ENCODE measurements at places on chromosomes 1 and 21.

- DNase-seq: no peak
Measured at GRCh38 chr21:17460094-17460493, 52.7 kb upstream of the CXADR start.

DNA sequence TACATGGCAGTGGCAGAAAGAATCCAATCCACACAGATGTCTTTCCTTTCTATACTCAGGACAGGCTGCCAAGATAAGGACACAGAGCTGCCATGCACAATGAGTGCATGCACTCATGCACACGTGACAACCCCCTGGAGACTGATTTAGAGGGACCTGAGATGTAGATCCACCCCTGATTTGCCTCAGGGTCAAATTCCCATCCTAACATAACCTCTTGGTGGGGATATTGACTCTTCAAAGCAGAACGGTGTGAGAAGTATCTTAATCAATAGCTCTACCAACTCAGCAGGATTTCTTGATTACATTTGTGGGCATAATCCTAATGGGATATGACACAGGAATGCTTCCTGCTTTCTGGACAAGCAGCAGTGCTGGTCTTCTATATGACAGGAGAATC, 125.2 kb upstream of the DSCAM start:
- no peak for DNase-seq

- peak; percentile 61 for DNase-seq
Measured at GRCh38 chr1:5975133-5975880, 16.9 kb downstream of the NPHP4 start.

DNA sequence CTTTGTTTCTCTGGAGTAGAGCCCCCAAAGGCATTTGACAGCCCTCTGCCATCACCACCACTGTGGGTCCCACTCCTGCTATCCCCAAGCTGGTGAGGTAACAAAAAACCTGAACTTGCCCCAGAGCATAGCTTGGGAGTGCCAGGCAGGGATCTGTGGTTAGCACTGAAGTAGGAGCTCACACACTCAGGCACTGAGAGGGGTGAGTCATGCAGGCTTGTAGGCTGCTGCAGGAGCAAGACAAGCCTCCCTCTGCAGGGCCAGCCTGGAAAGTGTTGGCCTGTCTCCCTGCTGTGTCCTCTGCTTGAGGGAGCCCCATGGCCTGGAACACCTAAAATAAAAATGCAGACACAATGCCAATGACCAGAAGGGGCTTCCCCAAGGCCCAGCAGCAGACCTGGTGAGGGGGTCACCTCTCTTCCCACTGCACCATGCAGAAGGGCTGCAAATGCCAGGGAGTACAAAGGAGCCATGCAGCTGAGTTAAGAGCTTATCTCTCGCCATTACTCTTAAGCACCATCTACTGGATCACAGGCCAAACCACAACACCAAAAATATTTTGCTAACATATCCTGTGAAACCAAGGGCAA, 108.9 kb upstream of the POGK start:
- no peak for DNase-seq

GRCh38 chr1:202306535-202307345, 35.0 kb downstream of the UBE2T start:
- DNase-seq: no peak

DNA sequence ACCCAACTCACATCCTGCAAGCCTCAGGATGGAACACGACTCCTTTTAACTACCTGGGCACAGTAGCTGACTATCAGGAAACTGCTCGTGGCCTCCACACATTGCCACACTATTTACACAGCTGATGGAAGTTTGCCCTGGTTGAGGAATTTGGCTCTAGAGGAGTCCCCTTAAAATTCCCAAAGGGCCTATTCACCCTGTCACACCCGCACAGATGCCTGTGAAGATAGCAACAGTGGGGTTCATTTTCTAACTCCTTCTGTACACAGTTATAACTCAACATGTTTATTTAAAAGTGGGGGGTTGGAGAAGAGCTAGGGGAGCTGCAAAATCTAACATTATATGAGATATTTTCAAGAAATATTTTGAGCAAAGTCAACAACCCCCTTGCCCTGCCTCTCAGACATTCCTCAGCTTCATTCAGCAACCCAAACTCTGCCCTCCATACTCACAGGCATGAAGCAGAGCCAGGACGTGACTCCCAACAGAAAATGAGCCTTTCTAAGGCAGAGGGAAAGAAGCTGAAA, 35.8 kb upstream of the CCN1 start:
- peak; percentile 80 for DNase-seq

- DNase-seq: no peak
Measured at GRCh38 chr1:221989741-221990140, 247.9 kb upstream of the DUSP10 start.

- no peak for DNase-seq
Measured at GRCh38 chr1:200369706-200370105, 40.1 kb downstream of the ZNF281 start.

DNA sequence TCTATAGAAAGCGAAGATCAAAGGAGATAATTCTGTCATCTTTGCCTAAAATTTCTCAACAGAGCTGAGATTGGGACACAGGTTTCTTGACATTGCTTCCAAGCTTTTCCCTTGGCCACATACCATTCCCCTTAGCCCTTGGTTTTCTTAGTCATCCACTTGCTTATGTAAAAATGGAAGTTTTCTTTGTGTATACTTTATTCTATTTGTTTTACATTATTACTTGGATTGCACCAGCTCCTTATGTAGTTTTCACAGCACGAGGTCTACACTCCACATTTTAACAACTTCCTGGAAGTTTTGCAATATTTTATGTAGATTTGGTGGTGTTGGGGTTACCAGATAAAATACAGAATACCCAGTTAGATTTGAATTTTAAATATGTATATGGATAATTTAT, 129.8 kb downstream of the PLA2G4A start:
- peak; percentile 48 for DNase-seq

GRCh38 chr1:198606020-198606438, 32.8 kb upstream of the PTPRC start:
- peak; percentile 54 for DNase-seq

DNA sequence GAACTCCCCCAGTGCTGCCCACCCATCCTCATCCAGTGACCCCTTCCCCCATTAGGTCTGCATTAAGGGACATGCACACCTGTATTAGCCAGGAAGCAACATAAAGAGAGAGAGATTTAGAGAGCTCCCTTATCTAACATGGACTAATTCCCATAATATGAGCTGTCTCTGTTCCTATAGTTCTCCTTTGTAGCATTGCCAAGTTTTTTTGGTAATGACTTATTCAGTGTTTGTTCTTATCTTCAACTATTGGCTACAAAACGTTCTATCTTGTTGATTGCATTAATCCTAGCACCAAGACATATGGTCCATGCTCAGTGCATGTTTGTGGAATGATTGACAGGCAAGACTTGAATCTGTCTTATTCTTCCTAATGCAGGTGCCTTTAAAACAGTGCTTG, 264.0 kb downstream of the ADGRL2 start:
- no peak for DNase-seq

DNA sequence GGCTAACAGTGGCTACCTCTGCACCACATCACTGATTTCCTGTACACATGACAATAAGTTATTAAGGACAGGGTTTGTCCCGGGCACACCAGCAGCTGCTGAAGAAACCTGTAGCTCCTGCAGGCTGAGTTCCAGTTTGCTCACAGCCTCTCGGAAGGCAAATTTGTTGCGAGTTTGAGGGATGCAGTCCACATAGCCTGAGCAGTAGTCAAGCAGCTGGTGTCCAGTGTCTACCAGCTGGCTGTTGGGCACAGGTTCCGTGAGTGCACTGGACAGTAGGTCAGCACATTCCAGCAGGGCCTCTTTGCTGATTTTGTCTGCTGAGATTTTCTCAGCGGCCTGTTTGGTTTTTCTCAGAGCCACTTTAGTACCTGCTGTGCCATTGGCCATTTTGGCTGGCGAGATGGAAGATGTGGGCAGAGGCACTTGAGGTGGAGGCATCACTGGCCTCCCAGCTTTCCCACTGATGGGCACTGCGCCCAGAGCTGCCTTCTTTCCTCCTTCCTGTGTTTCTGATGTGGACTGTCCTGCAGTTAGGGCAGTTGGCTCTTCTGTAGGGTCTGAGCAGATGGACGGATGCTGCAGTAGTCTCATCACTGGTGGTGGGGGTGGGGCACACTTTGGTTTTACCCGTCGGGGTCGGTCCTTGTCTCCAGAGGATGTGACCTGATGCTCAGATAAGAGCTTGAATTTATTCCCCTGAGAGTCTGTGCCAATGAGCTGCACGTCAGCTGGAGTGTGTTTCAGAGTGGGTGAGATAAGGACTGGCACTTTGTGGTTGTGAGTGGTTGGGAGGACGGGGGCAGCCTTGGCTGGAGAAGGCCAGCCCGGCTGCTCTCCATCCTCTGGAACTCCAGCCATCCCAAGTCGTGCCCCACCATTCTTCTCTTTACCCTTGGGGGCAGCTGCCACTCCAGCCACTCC, 26.1 kb downstream of the TOR3A start:
- DNase-seq: no peak

DNA sequence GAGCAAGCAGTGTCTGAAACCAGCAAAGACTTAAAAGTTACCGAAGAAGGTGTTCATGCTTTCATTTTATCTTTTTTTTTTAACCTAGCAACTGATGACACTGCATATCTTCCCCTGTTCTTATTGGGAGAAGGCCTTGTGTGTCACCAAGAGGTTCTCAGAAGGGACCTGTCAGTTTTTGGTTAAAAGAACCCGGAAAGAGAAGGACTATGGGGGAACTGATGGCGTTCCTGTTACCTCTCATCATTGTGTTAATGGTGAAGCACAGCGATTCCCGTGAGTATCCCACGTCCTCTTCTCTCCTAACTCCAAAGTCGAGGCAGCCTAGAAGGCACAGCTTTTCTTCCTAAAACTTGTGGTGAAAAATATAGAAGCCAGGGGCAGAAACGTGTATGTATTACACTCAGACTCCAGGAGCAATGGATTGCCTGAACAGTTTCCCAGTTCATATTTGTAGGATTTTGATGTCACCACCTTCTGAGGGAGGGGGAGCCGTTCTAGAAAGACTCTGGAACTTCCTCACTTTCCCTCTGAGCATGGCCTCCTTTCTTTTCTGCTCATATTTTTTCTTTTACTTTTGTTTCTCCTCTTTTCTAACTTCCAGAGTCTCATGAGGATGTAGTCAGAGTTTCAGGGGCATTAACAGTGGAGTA, at the start of gene MR1:
TSS of gene MR1 (plus strand) at position 185 of the 653 bp plus-strand sequence. CDS start at position 210, 25 bp downstream.
- peak; percentile 87 for DNase-seq

DNA sequence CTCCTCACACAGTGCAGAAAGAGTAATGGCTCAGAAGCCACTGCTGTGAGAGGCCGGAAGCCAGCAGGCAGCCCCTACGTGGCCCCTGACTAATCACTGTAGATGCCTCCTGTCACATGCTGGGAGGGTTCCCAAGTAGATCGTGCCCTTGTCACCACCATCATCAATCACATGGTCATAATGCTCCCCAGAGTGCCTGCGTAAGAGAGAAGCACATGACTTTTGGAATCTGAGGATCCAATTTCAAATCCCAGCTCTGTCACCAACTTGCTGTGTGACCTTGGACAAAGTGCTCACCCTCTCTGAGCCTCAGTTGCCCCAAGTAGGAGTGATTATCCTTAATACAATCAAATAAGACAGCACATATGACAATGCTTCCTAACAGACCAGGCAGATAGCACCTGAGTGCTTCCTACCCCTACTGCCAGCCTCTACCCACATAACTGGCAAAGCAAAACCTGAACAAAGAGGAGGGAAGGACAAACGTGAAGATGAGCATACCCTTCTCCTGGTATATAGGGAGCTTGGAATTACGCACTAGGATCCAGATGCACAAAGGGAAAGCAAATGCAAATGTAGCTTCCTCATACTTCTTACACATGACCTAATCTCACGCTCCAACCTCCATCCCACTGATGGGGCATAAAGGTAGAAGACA, 65.7 kb downstream of the SDC3 start:
- DNase-seq: peak; percentile 40

DNA sequence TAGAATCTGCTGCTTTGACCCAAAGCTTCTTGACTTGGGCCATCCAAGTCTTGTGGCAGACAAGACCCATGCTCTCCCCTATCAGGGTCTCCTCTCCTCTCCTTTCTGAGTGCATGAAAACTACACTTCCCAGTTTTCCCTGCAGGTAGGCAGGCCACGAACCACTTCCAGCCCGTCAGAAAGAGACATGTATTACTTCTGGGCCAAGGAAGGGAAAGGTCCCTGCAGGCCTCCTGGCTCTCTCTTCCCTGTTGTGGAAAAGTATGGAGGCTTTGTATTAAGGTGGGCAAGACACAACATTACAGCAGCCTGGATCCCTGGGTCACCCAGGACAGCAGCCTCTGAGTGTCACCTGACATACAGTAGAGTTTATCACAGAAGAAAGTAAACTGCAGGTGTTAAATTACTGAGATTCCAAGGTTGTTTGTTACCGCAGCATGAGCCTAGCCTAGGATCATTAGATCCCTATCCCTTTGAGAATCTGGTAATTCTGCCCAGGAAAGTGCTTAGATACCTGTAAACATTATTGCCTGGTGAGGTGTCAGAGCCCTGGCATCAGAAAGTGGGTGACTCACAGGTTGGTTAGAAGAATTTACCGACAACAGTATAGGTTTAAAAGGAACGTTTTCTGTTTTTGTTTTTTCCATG, 717.3 kb downstream of the MATN1 start:
- no peak for DNase-seq

DNA sequence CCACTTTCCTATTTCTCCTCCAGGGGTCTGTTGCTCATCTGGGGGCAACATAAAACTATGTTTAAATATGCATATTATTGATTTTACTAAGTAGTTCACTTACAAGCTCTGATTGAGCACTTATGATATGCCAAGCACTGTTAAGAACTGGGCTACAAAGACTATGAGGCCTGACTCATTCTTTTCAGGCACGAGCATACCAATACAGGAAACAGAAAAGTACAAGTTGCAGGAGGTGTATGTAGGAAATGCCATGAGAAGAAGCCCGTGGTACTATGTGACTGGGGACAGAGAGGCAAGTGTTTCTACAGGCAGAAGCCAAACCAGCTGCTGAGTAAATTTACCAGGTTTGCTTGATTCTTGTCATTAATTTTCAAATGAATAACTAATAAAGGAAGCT, 120.4 kb upstream of the PTGFR start:
- DNase-seq: peak; percentile 76

DNA sequence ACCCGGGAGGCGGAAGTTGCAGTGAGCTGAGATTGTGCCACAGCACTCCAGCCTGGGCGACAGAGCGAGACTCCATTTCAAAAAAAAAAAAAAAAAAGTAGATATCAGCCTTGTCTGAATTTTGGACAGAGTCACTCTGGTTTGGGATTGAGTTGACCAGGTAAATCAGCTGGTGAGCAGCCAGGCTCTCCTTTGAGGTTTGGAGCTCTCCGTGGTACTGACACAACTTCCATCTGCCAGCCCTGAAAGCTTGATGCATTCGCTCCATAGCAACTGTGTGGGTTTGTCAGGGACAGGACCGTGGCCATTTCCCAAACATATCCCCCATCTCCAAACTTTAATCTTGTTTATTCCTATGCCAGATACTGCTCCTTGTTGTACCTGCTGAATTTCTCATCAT, 155.2 kb downstream of the DMRTA2 start:
- no peak for DNase-seq

- DNase-seq: no peak
Measured at GRCh38 chr1:31702836-31703404, 897 bp downstream of the COL16A1 start.

- peak; percentile 54 for DNase-seq
Measured at GRCh38 chr1:37478451-37478881, 4.1 kb downstream of the ZC3H12A start.

DNA sequence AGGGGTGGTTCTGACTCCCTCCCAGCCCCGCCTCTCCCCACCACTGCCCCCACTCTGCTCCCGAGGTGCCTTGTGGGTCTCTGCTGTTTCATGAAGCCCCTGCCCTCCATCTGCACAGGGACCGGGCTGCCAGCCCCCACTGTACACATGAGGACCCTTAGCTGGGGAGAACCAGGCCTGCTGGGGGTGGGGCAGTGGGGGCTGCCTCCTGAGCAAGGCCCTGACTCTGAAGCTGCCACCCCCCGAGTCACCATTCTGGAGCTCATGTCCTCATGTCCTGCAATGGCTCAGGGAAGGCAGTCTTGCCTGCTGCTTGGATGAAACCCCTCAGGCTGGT, 8.4 kb downstream of the HES3 start:
- DNase-seq: no peak
